ENCODE measurements at places on chromosomes 4 and X.

- no peak for DNase-seq
Measured at GRCh38 chr4:26233350-26233749, 87.5 kb upstream of the RBPJ start.

DNA sequence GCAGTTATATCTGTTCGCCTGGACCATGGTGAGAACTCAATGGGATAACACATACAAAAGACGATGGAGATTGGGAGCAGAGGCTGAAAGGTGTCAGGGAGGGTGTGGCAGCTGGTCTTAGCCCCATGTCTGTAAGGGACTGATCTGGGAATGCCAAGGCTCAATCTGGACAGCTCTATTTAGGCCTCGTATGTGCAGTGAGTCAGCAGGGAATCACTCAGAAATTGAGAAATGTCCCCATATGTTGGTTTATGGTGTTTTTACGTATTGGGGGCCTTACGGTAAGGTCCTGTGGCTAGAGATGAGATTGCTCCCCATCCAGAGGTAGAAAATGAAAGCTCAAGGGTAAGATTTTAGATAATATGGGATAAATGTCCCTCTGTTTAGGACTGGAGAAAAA, 71.4 kb upstream of the TTC29 start:
- peak; percentile 51 for DNase-seq

DNA sequence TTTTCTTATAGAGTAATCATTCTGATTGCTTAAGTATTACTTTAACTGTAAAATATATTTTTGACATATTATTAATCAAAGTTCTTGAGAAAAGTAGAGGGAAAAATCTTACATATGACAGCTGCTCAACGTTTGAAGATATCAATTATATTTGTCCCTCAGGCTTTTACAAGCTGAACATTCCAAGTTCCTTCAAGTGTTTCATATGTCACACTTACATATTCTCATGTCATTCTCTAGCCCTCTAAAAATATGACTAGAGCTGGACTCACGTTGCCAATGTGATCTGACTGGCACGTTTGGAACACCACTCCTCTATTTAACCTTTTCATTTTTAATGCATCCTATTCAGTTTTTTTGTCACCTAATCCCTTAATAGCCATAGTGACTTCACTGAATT, 492.9 kb downstream of the PCDH18 start:
- DNase-seq: no peak

DNA sequence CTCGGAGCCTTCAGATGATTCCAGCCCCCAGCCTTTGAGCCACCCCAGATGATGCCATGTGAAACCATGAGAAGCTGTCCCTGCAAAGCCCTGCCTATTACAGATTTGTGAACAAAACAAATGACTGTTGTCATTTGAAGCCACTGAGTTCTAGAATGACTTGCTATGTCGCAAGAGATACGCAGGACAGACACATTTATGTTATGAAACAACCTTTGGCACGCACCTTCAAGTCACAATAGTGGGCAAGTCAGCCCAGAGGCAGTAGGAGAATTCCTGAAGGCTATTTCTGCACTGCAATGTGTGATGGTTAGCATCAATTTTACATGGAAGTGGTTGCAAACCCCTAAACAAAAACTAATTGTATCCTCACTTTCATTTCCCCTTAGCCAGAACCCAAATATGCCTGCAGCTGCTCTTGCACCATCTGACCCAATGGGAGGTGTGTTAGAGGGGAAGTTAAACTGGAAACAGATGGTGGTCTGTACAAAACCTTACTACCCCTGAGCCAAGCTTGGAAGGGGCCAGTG, 174.4 kb upstream of the ATP6AP2 start:
- no peak for DNase-seq

DNA sequence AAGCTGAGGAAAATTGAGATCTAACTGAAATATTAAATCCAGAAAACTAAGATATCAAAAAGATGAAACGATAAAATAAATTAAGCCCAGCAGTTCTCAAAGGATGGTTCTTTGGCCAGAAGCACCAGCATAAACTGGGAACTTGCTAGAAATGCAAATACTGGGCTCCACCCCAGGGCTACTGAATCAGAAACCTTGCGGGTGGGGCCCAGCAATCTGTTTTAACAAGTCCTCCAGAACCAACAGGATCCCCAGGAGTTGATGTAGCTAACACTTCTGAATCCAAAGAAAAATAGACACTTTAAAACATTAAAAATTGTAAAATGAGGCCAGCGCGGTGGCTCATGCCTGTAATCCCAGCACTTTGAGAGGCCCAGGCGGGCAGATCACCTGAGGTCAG, 14.1 kb upstream of the TMEM154 start:
- no peak for DNase-seq

DNA sequence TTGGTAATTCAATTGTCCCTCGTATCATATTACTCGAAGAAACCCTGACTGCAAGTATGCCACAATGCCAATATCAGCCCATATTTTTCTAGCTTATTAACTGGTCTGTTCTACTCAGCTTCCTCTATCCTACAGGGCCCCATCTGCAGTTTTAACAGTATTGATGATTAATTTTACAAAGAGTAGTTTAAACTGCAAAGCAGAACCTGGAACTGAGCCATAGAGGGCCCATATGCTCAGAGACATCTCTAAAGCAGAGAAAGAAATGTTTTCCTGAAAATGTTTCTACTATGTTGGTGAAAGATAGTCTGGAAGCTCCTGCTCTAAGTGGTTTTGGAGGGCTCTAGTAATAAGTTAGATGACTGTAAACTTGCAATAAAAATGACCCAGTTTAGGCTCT, 259.4 kb upstream of the CENPE start:
- DNase-seq: no peak

DNA sequence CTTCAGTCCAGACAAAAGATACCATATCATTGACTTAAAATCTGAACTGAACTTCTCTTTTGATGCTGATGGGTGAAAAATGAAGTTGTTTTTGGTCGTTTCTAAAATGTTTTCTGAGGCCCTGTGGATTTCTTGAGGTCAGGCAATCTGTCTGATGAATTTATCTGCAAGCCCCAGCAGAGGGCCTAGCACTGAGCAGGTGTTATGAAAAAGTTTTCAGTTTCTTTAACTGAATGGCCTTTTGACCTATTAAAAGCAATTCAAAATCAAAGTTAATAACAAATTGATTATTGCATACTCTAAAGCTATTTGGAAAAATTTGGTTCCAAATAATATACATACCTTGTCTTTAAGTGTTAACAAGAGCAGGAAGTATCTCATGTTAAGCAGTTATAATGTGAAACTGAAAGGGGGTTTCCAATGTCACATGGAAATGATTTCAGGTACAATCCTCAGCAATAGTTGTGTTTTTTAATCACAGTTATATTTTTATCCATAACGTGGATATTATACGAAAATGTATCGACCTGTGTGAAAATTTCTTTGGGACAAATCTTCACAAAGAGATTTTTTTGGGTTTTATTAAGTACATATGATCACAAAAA, 285.0 kb downstream of the SPANXN1 start:
- DNase-seq: no peak

- peak; percentile 55 for DNase-seq
Measured at GRCh38 chr4:166197166-166197565, 324.1 kb downstream of the TLL1 start.

GRCh38 chr4:185911556-185912064, 99.6 kb upstream of the SORBS2 start:
- DNase-seq: peak; percentile 37

GRCh38 chrX:44843318-44843702, 511 bp upstream of the DUSP21 start:
- peak; percentile 43 for DNase-seq

DNA sequence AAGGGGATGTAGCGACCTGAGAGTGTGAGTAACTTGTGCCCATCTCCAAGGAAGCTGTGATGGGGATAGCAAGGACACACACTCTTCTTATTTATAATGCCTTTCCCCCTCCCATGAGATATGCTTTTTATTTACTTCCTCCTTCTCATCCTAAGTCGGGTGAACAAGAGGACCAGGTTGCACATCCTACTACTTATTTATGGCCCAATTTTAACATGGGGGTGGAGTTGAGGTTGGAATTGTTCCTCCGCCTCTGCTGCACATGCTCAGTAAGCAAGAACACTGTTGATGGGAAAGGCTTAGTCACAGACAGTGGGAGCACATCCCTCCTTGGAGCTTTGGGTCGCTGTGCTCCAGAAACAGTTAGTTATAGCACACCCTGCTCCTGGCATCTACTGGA, 15.2 kb upstream of the TLR8 start:
- no peak for DNase-seq

- no peak for DNase-seq
Measured at GRCh38 chr4:6393544-6394475, 78.6 kb downstream of the PPP2R2C start.

DNA sequence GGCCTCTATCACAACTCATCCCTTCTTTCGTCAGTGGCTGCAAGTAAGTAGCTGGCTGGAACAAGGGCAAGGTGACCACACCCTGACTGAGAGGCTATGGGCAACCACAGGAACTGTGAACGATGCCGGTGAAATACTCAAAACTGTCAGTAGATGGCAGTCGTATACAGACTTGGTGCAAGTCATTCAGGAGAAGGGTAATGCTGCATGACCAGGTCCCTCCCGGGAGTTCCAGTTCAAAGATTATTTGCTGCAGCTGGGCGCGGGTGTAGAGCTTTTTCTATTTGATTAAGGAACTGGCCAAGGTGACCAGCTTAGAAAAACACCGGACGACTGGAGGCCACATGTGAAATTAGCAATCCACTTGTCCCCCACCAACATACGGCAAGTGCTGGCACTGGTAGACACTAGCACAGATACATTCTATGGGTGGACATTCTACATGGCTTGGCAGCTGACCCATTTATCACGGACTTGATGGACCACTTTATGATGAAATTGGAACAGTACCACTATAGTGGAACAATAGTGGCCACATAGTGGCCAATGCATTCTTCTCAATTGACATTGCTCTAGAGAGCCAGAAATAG, 726.6 kb downstream of the TRAM1L1 start:
- DNase-seq: peak; percentile 73

GRCh38 chrX:30643313-30643821, 9.9 kb upstream of the GK start:
- DNase-seq: peak; percentile 41

- DNase-seq: peak; percentile 49
Measured at GRCh38 chrX:154484255-154485149, 1.9 kb downstream of the UBL4A start.

DNA sequence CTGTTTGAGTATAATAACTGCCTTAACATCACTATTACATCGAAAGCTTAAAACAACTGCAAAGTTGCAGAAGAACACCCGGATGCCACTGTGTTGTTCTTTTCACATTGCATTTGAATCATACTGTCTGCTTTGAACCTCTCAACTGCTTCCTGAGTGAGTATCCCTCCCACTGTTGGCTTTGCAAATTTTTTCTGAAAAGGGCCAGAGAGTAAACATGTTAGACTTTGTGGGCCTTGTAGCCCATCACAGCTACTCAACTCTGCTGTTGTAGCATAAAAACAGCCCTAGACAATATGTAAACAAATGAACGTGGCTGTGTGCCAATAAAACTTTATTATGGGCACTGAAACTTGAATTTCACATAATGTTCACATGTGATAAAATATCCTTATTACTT, 76.1 kb downstream of the NSG1 start:
- DNase-seq: no peak

DNA sequence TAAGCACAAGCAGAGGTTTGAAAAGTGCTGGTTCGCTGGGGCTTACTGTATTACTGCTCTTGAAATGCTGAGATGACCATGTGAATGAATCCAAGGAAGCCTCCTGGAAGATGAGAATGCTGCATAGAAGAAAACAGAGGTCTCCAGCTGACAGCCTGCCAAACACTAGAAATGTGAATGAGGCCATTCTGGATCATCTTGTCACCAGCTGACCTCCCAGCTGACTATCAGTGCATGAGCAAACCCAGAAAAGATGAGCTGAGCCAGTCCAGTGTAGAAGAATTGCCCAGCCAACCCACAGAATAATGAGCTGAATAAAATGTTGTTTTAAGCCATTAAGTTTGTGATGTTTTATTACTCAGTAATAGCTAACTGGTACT, 49.1 kb upstream of the DYNLT3 start:
- no peak for DNase-seq

Data from ELR (cell line).